ENCODE measurements at places on chromosomes 2 and 18.

- DNase-seq, result no peak
These were observed 1579.7 kb upstream of the SLC39A10 start for GRCh38 chr2:194077366-194077765.

DNA sequence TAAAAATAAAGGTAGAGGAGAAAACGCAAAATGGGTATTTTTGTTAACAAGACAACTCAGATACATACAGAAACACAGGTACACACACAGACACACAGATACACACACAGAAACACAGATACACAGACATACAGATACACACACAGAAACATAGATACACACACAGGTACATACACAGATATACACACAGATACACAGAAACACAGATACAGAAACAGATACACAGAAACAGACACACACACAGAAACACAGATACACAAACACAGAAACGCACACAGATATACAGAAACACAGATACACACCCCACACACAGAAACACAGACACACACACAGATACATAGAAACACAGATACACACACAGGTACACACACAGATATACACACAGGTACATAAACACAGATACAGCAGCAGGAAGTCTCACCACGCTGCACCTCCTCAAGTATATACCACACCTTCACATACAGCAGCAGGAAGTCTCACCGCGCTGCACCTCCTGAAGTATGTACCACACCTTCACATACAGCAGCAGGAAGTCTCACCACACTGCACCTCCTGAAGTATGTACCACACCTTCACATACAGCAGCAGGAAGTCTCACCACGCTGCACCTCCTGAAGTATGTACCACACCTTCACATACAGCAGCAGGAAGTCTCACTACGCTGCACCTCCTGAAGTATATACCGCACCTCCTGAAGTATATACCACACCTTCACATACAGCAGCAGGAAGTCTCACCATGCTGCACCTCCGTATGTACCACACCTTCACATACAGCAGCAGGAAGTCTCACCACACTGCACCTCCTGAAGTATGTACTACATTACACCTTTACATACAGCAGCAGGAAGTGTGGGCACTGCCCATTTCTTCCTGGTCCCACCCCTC, 250.5 kb downstream of the HDAC4 start:
- DNase-seq, result no peak

DNA sequence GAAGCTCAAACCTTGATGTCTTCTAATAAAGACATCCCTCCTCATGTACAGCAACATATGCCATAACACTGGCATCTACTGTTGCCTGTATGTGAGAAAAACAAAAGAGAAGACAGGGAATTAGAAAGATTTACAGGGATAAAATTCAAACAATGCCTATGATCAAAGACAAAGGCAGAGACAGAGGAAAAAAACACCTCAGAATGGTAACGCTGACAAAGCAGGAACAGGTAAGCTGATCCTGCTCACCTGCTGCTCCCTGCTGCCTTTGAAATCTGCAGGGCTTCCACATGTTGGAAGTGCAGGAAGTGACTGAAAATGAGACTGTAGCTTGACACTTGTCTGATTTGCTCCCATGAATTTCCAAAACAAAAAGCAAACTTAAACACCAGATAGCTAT, 90.2 kb upstream of the DNAJC10 start:
- no peak for DNase-seq

- no peak for DNase-seq
These were observed 24.5 kb downstream of the ITGA6 start for GRCh38 chr2:172451923-172452322.

GRCh38 chr2:26018184-26019055, 15.5 kb upstream of the RAB10 start:
- peak; percentile 92 for DNase-seq

DNA sequence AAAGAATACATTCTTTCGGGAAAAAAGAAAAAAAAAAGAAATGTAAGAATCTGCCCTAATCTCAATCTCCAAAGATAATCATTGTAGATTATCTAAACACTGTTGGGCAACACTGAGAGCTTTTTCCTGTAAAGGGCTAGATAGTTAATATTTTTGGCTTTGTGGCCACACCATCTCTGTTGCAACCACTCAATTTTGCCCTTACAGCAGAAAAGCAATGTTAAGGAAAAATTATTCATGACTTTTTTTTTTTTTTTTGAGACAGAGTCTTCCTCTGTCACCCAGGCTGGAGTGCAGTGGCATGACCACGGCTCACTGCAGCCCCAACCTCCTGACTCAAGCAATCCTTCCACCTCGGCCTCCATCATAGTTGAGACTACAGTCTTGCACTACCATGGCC, 17.3 kb upstream of the FZD5 start:
- DNase-seq, result no peak

DNA sequence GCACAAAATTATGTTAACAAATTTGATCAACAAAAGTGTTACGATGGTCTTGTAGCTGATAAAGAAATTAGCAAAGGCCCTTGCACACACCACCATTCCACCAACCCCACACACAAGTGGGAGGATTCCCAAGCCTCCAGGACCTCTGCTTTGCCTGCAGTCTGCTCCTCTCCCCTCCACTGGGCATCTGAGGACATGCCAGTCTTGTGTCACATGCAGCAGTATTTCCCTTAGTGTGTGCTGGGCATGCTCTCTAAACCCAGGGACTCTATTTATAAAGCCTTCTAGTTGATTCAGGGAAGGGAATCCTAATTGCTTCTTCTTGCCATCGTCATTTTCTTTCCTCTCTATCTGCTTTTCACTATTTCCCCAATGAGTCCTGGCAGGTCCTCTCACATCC, 53.3 kb downstream of the KCTD18 start:
- no peak for DNase-seq

DNA sequence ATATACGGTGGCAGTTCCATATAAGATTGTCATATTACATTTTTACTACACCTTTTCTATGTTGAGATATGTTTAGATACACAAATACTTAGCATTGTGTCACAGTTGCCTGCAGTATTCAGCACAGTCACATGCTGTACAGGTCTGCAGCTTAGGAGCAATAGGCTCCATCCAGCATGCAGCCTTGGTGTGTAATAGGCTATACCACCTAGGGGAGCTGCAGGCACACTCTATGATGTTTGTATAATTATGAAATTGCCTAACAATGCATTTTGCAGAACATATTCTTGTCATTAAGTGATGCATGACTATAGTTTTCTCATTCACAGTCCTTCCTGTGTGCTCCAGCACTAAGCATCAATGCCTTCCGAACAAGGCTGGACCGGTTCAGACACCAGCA, 133.4 kb downstream of the NDUFA10 start:
- DNase-seq, result no peak

DNA sequence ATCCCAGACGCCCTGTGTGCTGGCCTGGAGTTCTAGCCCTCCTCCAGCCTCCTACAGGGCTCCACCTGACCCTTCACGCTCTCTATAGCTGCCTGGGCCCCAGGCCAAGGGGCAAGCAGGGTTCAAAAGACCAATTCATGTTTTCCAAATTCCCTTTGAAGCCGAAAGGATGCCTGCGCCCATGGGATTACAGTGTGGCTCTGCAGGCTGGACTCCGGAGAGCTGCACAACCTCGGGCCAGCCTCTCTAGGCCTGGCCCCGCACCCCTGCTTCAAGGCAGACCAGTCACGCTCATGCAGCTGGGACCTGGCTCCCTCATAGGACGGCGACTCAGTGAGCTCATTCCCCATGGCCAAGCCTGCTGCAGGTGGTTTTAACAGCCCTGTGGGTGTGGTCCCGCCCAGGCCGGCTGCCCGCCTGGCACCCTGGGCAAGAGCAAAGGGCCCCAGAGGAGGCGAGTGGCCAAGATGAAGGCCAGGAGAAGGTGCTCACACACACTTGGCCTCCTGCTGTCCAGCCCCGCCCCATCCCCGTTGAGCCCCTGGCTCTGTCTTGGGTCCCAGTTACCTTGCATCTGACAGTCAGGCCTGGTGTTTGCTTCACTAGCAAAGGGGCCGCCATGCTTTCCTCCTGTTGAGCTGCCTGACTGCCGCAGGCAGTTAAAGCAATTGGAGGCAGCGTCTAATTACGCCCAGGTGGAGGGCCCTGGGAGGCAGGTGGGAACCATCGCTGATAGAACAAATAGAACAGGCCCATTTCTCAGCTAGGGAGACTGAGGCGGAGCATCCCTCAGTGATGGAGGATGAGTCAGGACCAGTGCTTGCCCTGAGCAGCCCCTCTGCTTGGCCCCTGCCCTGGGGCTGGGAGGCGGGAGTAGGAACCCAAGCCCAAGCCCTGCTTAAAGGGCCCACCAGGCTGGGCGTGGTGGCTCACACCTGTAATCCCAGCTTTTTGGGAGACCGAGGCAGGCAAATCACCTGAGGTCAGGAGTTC, 56.9 kb downstream of the SMAD7 start:
- no peak for DNase-seq

GRCh38 chr2:172887280-172887679, 151.6 kb downstream of the RAPGEF4 start:
- no peak for DNase-seq

DNA sequence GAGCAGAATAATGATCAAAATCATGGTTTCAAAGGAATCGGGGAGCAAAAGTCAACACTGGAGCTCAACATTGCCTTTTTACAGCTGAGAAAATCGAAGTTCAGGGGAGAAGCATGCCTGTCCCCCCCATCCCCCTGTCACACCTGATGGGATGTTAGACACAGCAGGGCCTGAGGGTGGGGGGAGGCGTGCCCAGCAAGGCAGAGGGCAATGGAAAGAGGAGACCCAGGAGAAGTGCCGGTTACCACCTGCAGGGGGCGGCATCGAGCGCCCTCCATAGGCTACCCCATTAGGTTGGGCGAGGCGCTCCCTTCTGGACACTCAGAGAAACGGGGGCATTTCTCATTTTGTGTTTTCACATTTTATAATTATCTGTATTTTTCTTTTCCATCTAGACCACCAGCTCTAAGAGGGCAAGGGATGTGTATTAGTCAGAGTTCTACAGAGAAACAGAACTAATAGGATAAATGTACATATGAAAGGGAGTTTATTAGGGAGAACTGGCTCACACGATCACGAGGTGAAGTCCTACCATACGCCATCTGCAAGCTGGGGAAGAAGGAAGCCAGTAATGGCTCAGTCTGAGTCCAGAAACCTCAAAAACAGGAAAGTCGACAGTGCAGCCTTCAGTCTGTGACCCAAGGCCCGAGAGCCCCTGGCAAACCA, 271.3 kb downstream of the LRATD1 start:
- DNase-seq, result no peak

GRCh38 chr2:81389203-81389602, 1084.7 kb upstream of the LRRTM1 start:
- DNase-seq, result no peak

GRCh38 chr2:239311132-239312040, 89.4 kb downstream of the HDAC4 start:
- DNase-seq, result no peak

GRCh38 chr2:203412546-203413331, 84.5 kb downstream of the ABI2 start:
- DNase-seq, result no peak

- no peak for DNase-seq
These were observed 73.2 kb downstream of the EMILIN2 start for GRCh38 chr18:2920027-2920426.

- DNase-seq, result peak; percentile 51
These were observed 15.0 kb upstream of the POLI start for GRCh38 chr18:54254265-54254758.

- DNase-seq, result no peak
These were observed 75.4 kb downstream of the EXOC6B start for GRCh38 chr2:72750466-72750865.

- DNase-seq, result no peak
These were observed 60.8 kb downstream of the SETBP1 start for GRCh38 chr18:44741511-44741910.

DNA sequence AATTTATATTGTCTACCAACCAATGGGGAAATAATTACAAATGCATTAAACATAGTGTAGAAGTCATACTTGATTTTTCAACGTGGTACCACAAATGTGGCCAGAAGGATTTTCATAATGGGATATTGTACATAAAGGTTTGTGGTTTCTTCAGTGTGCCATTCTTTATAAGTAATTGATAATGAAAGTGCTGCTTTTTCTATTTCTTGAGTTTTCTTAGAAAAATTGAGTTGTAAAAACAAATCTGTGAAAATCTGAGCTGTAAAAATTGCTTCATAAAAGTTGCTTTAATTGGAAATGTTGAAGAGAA, 103.6 kb downstream of the KYNU start:
- no peak for DNase-seq

GRCh38 chr2:71727562-71727961, 274.2 kb downstream of the DYSF start:
- no peak for DNase-seq

DNA sequence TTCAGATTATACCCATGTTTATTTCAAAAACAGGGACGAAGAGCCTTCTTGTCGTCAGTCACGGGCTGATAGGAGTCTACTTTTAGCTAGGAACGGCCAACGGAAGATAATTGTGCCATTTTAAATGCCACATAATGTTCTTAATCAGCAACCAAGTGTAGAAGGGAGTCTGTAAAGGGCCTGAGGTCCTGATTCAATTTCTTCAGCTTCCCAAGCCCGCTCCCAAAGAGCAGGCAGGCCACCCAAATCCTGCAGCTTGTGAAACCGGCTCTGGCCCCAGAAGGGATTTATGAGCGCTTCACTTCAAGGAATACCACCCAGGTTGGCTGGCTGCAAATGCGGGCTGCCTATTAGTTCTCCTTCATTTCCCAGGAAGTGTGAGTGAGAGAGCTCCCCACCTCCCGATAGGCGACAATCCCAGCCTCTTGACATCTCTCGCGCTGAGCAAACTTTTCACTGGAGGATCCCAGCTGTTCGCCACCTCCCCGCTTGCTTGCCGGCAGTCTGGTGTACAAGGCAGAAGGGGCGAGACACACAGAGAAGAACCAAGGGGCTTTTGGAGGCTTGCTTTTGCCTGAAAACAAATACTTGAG, 272.9 kb downstream of the CDH20 start:
- peak; percentile 30 for DNase-seq

- no peak for DNase-seq
These were observed 226.5 kb upstream of the MMADHC start for GRCh38 chr2:149814049-149814448.

DNA sequence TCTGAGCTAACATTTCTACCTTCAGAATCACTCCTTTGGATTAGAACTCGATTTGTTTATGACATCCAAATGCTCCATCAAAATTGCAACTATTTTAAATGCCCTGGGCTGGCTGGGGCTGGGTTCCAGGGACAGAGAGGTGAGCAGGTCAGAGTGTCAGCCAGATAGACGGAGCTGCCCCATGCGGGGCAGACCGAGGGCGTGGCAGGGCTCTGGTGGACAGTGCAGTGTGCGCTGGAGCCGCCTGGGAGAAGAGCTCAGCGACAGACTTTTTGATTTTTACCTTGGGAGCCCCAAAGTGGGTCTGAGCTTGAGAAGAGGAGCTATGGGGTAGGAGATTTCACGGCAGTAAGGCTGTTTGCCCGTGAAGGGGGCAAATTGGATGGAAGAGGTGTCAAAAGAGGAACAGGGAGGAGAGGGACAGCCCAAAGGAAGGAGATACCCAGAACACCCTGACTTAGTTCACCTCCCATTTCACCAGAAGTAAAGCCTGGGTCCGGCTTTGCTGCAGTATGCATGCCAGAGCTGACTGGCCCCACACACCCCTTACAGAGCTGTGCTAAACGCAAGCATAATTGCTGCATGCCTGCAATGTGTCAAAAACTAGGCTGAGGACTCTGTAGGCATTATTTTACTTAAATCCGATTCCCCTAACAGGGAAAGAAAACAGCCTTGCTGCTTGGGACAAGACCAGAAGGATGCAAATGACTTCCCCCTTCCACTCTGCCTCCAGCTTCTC, 33.7 kb downstream of the EN1 start:
- DNase-seq, result no peak

GRCh38 chr2:129870685-129871241, 108.7 kb upstream of the RAB6C start:
- DNase-seq, result no peak

- DNase-seq, result no peak
These were observed 83.4 kb upstream of the PELI1 start for GRCh38 chr2:64227603-64228125.

All from kidney glomerular epithelial cell (primary cell).